ENCODE measurements at places on chromosomes 1 and 21. TPM values are rescaled to one million over a fixed set of nuclear protein-coding genes. Genes with fewer than 3 reads are reported as not detected.

DNA sequence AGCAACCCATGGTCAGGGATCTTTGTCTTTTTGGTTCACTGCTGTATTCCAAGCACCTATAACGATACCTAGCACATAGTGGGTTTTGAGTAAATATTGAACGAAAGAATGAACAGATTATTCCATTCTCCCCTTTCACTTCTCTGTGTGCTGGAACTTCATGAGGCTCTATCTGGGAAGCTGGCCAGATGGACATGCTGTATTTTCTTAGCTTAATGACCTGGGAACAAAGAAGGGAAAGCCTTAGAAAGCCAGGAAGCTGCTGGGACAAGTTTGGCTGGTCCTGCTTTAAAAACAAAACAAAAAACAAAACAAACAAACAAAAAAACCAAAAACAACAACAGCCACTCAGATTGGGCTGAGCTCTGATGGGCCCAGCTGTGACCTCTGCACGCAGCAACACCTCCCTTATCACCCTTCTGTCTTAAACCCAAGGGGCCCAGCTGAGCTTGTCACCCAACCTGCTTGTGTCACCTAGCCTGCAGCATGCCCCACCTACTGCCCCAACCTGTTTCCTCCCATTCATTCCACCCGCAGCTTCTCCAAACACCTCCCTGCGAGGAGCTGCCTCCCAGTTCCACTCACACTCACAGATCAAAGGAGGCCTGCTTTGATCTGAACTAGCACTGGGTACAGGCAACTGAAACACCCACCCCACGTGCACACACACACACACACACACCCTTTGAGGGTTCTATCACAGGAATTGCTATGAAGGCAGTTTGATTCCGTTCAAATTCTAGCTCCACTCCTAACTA is 37.1 kb downstream of the SLC30A1 start:
- no peak for DNase-seq

DNA sequence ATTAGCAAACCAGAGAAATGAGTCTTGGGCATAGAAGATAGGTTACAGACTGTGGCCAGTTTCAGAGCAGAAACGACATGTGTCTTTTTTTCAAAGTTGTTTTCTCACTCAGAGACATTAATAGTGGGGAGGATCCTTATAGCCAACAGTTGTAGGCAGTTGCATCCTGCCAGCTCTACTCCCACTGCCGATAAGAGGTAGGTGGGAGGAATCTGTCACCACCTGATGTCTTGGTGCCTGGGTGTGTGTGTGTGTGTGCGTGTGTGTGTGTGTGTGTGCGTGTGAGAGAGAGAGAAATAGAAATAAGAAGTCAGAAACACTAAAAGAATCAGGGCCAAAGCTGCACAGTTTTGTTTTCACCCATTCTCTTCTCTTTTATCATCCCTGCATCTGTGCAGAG is 219.5 kb downstream of the ZP4 start:
- DNase-seq, result no peak

GRCh38 chr21:35616090-35616489 is 444.2 kb downstream of the SETD4 start:
- no peak for DNase-seq

- DNase-seq, result no peak
Observed at GRCh38 chr1:224594360-224594759, 21.8 kb upstream of the CNIH3 start.

The AMY1B gene
- not detected for total RNA-seq

The IL20 gene
- total RNA-seq, result not detected

The HAO2 gene
- not detected for total RNA-seq

Data from natural killer cell treated with Interleukin-12 subunit alpha and Interleukin-12 subunit beta and Interleukin-15 and Interleukin-18, amount 100 ng/mL, for 72 hours (primary cell).